Cardiac septum (tissue), 1 donor: ENCODE measurements at places on chromosomes 11 and 22. TPM values are rescaled to one million over a fixed set of nuclear protein-coding genes. Genes with fewer than 3 reads are reported as not detected.

- DNase-seq: no peak
These were observed 36.8 kb downstream of the KIRREL3 start for GRCh38 chr11:126963603-126964363.

DNA sequence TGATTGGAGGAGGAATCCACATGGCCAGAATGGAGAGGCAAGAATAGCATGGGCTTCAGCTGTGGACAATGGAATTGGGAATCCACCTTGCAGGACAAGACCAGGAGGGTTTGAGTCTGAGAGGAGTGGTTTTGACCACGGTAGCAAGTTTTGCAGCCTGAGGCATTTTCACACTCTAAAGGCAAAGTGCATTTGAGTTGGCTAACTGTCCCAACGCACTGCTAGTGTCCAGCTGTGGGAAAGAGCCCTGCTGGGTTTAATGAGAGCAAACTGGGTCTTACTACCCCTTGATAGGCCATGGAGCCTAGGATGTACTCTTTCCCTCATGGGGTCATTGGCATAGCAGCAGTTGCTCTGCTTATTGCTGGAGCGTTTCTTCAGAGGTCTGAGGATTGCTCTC is at the start of gene OR5B2:
Gene OR5B2, minus strand, starts transcription at position 101 of the 400 bp plus-strand sequence. CDS start 4,860 bp downstream, outside the sequence.
- no peak for DNase-seq

- DNase-seq: no peak
These were observed 66.7 kb downstream of the RAB30 start for GRCh38 chr11:83004746-83005556.

DNA sequence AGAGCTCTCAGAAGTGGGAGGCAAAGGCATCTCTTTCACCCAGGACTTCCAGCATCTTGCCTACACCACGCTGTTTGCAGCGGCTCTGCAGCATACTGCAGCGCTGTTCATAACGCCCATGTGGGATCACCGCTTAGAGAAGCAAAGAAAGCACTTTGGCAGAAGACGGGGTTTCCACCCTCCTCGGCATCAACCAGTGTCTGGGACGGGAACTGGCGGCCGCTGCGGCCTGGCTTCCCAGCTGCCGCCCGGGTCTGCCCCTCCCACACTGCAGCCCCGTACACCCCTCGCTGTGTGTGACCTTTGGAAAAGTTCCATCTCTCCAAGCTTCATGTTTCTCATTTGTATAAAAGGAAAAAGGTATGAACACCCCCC is 545 bp upstream of the TIRAP start:
- peak; percentile 78 for DNase-seq

GRCh38 chr11:62705880-62706849 is 1.1 kb downstream of the BSCL2 start:
- DNase-seq: peak; percentile 98

- no peak for DNase-seq
These were observed 64.2 kb downstream of the SLC36A4 start for GRCh38 chr11:93133488-93134109.

DNA sequence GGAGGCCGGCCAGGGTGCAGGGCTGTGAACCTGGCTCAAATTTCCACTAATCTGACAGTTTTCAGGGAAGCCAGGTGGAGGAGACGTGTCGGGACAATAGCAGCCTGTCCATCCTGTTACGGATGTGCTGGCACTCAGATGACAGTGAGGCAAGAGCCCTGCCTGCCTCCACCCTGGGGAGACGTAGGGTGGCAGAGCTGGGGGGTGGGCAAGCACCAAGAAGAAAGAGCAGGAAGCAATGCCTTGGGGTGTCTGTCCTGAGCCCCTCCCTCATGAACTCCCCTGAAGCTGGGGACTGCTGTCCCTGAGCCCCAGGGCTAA is 10.0 kb upstream of the TRIM29 start:
- no peak for DNase-seq

GRCh38 chr11:8094656-8095055 is 13.6 kb downstream of the TUB start:
- peak; percentile 71 for DNase-seq

GRCh38 chr11:102971766-102972165 is 16.2 kb upstream of the MMP13 start:
- no peak for DNase-seq

- DNase-seq: no peak
These were observed 147.0 kb downstream of the TBC1D22A start for GRCh38 chr22:46909237-46910030.

- DNase-seq: no peak
These were observed 168.9 kb downstream of the C11orf91 start for GRCh38 chr11:33531743-33532181.

DNA sequence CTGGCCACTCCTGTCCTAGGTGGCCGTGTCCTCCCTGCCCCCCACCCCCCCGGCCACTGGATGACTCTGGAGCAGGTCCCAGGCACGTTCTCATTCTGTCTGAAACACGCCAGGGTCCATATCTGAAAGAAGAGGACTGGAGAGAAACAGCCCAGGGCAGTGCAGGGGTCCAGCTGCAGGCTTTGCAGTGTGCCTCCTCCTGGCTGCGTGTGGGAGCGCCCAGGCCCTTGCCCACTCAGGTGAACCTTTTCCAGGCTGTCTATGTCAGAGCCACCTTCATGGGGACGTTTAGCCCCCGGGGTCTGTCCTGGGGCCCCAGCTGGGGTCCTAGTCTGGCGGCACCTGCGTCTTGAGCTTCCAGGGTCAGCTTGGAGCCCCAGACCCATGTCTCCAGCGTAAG is 15.6 kb downstream of the GRAMD4 start:
- DNase-seq: no peak

DNA sequence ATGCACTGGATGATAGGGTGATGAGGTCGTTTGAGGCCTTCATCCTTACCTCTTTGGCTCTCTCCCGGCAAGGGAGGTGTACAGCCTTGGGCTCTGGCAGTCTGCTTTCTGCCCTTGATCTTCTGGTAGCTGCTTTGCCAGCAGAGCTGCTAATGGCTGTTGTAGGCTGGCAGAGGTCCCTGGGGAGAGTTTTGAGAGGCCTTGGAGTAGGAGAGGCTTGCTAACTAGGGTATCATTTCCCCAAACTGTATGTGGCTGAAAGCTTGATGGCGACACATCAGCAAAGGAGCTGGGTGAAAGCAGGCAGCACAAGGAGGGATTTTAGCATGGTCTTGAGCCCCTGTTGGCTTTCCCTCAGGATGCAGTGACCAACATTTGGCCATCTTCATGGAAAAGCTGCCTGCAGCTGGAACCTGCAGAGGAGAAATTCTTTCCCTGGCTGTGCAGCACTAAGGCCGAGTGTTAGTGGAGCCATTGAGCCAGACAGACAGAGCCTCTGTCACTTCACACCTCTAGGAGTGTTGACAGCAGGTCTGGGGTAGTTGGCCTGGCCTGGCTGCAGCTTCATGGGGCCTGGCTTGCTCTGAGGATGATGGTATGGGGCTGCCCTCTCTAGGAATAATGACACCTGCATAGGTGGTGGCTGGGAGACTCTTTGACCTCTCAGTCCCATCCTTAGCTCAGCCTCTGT is 3.5 kb upstream of the AMPD3 start:
- DNase-seq: no peak

FZD4 gene
- total RNA-seq: 14.4 TPM

UCP3 gene
- 0.54 TPM for total RNA-seq

DUSP8 gene
- total RNA-seq: 36.9 TPM

SYT7 gene
- total RNA-seq: 9.3 TPM

HMGXB4 gene
- 10.7 TPM for total RNA-seq

PYGM gene
- 42.5 TPM for total RNA-seq
